ENCODE measurements at places on chromosomes 5 and 9.

DNA sequence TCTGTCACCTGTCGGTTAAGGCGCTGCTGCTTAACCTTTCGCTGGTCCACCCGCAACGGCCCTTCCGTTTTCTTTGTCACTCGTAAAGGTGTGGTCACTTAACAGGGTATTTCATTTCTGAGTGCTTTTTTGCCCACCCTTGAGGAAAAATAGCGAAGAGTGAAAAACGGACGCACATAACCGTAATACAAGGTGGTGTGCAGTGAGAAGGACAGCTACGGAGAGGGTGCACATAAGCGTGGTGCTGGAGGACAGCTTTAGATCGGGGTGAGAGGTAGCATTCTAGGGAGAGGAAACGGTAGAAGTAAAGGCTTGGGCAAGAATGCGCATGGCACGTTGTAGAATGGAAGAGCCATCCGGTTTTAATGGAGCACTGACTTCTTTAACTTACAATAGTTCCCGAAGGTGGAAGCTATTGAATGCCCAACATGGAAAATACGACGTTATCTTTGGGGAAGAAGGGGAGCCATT lies 761 bp downstream of the CCT5 start:
- peak; percentile 29 for DNase-seq

GRCh38 chr9:125620216-125620615 lies 86.8 kb downstream of the MAPKAP1 start:
- no peak for DNase-seq

- no peak for DNase-seq
Measured at GRCh38 chr5:6410421-6410820, 32.1 kb upstream of the MED10 start.

GRCh38 chr5:56900395-56900794 lies 9.0 kb upstream of the SETD9 start:
- DNase-seq: no peak

- no peak for DNase-seq
Measured at GRCh38 chr5:173622183-173623047, 6.0 kb upstream of the BOD1 start.

- no peak for DNase-seq
Measured at GRCh38 chr9:108550106-108550505, 305.7 kb downstream of the ACTL7B start.

DNA sequence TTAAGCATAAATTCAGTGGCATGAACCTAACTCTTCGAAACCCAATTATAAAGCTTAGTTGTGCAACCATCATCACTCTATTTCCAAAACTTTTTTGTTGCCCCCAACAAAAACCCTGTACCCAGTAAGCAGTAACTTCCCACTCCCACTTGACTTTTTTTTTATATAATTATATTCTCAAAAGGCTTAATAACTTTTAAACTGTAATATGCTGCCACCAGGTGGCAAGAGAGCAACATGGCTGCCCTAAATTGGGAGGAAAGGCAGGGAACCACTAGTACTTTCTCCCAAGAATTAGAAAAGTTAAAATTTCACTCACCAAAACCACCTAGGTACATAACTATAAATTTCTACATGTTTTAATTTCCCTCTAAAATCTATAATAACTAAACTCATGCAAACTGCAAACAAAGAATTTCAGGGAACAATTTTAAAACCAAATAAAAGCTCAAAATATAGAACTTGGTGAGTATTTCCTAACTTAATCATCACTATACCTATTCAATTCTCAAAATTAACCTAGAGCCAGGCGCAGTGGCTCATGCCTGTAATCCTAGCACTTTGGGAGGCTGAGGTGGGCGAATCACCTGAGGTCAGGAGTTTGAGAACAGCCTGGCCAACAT lies 50.2 kb upstream of the RNF38 start:
- peak; percentile 41 for DNase-seq

DNA sequence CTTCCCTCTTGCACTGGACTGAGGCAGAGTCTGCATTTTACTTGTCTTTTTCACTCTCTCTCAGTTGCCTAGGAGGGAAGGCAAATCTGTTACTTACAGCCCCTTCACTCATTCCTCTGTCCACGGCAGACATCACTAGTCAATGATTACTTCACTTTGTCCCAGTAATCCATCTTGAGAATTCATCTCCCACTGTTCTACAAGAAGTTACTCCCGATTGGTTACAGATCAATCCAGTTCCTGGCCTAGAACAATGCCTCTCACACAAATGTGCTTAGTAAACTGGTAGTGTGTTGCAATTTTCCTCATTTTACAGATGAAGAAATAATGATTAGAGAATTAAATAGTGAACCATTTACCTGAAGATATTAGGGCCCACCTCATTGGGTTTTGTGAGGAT lies 49.7 kb upstream of the SPATA31D4 start:
- no peak for DNase-seq

DNA sequence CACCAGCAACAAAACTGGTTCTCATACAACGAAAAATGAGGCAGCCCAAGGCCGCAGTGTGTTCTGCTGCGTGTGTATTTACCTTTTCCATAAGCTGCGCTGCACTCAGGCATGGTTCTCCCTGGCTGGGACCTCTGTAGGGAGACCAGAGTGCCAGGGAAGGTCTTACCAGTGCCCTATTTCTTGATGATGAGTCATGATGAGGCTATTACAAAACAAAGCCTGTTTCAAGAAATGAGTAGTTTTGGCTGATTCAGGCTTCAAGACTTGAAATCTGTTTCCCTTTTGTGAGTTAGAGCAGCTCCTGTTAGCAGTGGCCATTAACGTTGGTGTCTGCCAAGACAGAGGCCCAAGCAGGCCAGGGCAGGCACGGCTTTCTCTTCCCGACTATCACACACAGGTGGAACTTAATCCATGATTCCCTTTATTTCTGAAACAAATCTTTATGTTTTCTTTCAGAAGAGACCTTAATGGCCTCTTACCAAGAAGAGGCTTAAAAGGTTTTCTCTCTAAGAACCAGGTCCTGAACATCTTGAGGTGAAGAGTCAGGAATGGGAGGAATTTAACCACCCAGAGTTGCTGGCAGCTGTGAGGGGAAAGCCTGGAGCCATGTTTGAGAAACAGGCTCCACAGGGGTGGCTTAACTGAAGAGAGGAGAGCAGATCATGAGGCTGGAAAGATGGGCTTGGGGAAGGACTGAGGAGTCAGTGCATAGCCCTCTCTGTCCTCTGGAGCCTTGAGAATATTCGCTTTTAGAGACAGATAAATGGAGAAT lies 41.4 kb upstream of the TIFAB start:
- DNase-seq: no peak
